ENCODE measurements at places on chromosomes 6 and 20.

DNA sequence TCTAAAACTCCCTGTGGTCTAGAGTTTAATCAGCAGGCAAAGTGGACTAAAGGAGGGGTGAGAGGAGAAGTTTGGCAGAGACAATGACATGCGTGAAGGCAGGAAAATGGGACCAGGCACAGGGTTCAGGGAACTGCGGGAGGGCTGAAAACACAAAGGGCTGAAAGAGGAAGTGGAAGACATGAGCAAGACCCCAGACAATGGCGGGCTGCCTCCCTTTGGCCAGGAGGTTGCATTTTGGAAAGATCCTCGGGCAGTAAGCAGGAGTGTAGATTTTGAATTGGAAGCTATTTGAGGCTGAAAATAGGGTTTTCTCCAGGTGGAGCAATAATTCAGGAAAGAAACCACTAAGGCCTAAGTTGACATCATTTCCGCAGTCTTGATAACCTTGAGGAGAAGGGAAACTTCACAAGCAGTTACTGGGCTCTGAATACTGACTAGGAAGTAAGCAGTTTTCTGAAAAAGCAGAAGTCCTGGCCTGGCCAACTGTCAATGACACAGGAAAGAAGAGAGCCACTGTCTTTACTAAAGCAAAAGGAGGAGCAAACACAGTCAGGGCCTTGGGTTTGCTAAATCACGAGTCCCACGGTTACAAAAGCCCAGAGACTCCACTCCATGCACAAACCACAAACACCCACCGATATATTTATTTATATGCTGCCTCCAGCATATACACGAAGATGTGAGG, 3.4 kb downstream of the LY86 start:
- DNase-seq, result no peak

DNA sequence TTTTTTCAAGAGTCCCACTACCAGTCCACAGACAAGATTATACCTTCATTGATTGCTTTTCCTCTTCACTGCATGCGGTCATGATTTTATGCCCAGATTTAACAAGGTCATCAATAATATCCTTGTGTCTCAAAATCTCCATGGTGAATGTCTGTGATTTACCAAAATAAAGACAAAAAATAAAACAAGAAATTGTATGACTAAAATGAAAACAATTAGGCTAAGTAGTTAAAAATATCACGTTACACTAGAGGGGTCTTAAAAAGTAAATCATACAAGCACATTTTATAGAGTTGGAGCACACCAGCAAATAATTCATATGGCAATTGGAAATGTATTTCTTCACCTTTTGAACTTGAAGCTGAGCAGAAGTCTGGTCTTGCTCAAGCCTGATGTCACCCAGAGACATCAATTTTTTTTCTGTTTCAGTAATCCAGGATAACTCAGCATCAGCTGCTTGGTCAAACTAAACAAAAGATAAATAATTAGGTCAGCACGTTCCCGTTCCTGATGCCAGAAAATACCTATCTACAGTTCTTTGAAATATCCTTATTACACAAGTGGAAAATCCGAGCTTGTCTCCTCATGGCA, 125.4 kb downstream of the DST start:
- no peak for DNase-seq

DNA sequence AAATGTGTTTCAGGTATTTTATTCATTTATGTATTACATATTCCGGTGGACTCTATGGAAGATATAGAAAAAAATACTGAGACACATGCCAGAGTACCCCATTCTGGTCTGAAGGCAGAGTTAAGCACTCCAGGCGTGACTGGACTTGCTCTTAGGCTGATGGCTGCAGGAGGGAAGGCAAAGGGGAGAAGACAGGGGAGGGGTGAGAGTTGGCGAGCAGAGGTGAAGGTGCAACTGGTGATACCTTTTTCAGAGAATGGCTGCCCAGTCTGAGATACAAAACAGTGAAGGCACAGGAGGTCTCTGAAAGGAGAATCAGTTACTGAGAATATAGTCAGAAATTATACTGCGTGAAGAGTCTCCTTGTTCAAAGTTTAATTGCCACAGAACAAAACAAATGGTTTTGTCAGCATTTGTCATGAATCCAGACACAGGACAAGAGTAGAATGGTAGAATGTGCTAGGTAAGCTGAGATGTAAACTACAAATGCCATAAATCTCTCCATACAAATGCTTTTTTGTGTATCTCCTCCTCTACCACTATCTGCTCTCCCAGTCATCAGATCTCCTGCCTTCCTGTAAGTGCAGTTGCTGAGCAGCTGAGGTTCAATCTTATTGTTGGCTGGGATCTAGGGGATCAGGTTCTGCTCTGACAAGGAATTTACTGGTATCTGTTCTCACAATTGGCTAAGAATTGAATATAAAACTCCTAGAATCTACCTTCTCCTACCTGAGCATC, 104.2 kb upstream of the DST start:
- DNase-seq, result no peak

DNA sequence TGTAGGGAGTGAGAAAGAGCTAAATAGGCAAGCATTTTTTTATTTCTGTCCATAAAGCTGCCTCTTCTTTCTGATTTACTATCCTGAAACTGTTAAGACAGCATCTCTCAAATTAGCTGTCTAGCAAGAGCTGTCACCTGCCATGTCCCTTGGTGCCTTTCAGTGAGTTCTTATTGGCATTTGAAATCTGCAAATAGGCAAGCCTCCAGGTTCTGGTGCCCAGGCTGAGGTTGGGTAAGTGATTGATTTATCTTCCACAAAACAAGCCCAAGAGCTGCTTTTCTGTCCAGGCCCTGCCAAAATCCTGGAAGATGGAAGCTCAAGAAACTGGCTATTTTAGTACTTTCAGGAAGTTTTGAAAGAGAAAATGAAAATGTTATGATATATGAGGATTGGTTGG, 22.4 kb downstream of the MANEA start:
- no peak for DNase-seq

DNA sequence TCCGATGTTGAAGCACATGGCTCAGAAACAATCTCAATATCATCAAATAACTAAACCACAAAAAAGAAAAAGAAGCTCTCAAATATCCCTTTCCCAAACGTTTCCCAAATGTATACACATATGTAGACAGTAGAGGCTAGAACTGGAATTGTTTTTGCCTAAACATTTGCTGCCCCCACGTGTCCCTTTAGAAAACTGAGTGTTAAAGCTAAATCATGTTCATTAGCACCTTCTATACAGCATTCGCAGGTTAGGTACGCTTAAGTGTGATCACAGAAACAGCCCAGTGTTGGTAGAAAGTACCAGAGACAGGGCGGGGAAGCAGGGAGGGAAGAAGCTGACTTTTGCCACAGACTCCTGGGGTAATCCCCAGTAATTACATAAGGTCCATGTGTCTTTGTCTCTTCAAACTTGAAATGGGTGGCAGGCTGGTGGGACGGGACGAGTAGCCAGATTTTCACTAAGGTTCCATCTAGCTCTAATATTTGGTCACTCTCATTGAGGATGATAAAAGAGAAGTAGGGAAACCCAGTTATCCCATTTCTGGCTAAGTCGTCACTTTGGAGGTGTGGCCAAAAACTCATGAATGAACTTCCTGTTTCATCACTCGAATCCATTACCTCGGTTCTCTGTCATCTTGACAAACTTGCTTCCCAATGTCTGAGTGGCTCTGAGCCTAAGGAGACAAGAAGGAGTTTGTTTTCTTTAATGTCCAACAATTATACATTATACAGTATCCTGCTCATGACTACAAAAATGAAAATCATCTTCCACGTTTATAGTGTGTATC, 15.0 kb upstream of the TFAP2A start:
- DNase-seq, result no peak

GRCh38 chr6:151349651-151350270, 41.6 kb downstream of the ZBTB2 start:
- no peak for DNase-seq

- DNase-seq, result no peak
Observed at GRCh38 chr20:36336954-36337704, 31.0 kb downstream of the DLGAP4 start.
